ENCODE measurements at places on chromosomes 11 and 22.

GRCh38 chr11:100684101-100685065 lies 2.7 kb upstream of the ARHGAP42 start:
- DNase-seq: no peak

DNA sequence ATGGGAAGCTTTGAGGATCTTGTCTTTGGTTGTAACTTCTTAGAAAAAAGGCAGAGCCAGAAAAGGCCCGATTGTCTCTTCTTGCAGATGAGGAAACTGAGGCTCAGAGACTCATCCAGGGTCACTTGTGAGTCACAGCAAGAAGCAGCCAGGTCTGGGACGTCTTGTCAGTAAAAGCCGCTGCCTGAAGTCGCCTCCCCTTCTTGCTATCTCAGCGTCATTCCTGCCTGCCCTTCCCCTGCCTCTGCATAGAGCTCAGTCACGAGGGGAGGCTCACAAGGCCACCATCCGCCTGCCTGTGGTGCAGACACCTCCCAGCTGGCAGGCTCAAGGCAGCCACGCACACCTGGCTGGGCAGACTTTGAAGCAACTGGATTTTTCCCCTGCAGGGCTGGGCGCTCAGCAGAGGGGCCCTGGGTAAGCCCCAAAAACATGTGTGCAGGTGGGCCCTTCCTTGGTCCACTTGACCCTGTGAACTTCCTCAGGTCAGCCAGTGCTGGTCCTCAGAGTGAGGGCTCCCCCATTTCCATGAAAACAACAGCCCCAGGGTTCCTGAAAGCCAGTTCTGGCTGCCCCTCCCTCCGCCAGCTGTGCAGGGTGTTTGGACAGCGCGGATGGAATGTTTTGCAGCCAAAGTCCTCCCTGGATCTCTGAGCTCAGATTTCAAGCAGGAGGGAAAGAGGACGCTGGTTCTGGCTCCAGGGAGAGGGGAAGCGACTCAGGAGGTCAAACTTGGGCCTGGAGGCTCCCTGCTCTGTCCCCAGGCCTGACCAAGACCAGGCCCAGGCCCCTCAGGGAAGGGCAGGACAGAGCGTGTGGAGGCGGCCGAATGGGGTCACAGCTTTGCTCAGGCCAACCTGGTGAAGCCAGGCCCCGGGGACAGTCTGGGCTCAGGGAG lies 6.0 kb upstream of the RAB3IL1 start:
- no peak for DNase-seq

- no peak for DNase-seq
Measured at GRCh38 chr22:36871669-36872081, 10.9 kb downstream of the NCF4 start.

DNA sequence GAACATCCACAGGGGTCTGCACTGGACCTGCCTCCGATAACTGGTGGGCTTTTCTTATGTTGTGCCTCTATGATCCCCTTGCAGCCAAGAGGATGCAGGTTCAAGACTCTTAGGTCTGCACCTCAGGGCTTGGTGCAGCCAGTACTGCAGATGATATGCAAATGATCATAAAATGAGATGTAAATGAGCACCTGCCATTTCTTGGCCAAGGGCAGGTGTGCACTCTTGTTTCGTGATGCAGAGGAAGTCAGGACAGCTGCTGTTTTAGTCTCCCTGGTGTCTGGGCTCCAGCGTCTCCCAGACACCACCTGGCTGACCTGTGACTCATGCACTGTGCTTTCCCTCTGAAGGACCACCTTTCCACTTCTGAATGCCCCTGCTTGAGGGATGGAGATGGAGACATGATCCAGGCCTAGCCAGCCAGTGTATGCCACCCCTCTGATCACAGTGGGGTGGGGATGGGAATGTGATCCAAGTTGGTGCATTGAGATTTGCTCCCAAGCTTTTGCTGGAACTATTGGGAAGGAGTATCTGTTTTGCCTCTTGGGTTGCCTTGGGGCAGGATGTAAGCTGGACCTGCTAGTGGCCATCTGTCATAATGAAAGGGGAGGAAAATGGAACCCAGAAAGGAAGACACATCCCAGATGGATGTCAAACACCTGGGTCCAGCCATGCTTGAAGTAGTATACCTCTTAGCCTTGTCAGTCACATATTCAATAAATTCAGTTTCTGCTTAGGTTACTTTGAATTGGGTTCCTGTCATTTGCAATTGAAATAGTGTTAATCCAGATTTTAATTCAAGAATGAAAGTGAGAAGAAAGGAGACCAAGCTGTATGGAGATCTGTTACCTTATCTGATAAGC lies 3.3 kb upstream of the KCNJ11 start:
- no peak for DNase-seq

GRCh38 chr22:30318799-30319419 lies 7.8 kb downstream of the TBC1D10A start:
- no peak for DNase-seq

GRCh38 chr11:45169310-45170072 lies 23.1 kb downstream of the PRDM11 start:
- DNase-seq: no peak

DNA sequence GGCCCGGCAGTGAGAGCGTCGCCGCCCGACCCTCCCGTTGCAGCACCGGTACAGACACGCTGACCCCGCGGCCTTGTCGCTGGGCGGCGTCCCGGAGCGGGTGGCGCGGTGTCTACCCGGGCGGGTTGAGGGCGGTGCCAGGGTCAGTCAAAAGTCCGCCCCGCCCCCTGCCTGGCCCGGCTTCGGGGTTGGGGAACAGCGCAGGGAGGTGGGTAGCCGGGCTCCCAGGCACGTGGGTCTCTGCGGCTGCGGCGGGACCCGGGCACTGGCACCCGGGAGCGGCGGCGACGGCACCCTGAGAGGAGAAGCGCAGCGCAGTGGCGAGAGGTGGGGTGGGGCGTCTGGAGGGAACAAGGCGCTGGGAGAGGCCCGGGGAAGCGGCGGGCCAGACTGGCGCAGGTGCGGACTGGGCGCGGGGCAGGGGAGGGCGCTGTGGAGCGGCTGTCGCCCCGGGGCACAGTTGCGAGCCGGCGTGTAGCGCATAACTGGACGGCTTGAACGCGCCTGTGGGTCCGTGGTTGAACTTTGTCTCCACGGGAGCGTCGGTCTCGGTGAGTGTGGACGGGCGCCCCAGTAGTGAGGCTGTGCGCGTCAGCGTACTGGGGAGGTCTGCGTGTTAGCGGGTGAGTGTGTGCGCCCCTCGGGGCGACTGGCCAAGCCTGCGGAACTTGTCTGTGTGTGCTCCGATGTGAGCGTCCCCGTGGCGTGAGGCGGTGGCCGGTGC lies at the start of gene P2RY2:
P2RY2 (plus strand) TSS at position 176 of the 724 bp plus-strand sequence. CDS start 15,879 bp downstream, outside the sequence.
- DNase-seq: no peak

DNA sequence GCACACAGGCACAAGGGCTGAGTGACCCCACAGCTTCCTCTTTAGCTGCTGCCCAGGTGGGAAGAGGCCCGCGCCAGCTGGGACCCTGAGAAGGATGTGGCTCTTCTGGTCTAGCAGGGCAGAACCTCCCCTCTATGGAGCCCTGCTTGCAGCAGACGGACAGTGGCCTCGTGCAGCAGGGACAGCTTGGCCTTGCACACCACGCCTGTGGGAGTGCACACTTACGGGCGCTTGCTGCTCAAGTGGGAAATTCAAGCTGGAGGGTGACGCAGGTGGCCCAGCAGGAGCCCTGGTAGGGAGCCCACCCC lies 971.4 kb downstream of the BRD1 start:
- no peak for DNase-seq

DNA sequence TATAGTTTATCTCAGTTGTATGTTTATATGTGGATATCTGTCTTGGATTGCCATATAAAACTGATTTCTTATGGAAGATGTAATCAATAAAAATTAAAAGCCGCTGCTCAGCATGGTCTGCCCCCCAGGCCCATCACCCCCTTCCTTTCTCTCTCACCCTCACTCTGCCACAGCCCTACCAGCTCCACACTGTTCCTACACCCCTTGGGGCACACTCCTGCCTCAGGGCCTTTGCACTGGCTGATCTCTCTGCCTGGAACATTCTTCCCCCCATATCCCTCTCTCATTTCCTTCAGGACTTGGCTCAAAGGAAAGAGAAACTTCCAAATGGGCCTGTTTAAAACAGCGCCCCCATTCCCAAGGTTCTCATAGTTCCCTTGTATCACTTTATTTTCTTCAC lies 63.1 kb downstream of the LRRC32 start:
- no peak for DNase-seq

- no peak for DNase-seq
Measured at GRCh38 chr22:20580179-20580578, 72.8 kb downstream of the MED15 start.

DNA sequence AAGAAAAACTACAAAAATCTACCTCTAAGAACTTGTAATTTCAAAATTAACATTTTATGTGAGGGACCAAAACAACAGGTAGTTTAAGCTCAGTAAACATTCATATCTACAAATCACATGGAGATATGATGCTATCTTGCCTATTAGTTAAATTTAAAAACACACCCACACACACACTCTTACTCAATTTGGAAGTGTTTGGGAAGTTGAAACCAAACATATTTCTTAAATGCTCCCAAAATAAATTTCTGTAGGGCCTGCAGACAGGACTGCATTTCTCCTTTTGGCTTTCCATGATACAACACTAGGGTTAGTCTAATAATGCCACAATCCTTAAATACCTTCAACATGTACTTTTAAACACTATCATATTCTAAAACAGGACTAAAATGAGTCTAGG lies 7.0 kb downstream of the PITPNB start:
- DNase-seq: no peak

- no peak for DNase-seq
Measured at GRCh38 chr11:67491276-67492068, 8.6 kb downstream of the AIP start.

DNA sequence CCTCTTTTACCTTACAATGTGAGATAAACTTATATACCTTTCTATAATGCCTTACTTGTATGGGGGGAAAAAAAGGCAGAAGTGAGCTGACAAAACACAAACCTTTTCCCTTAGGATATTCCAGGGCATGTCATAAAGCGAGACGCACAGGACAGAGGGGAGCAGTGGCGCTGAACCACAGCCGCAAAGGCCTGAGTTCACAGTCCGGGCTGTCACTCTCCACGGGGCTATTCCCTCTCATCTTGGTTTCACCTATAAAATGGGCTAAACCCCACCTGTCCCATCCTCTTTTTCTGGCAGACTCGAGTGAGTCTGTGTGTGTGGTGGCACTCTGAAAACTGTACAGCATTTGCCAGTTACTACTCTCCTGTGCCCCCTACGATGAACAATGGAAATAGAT lies 14.4 kb upstream of the FXYD2 start:
- no peak for DNase-seq
